SK-MEL-5 (cell line): ENCODE measurements at places on chromosomes 3 and 15. TPM values are rescaled to one million over a fixed set of nuclear protein-coding genes. Genes with fewer than 3 reads are reported as not detected.

The UBL7 gene
- 87.2 and 88.9 TPM in 2 replicates for total RNA-seq

The MUC4 gene
- total RNA-seq: not detected in 2 replicates

The NEK11 gene
- 1.6 and 1.8 TPM in 2 replicates for total RNA-seq

The C3orf49 gene
- not detected in 2 replicates for total RNA-seq

The CCR2 gene
- not detected in 2 replicates for total RNA-seq

The PARP15 gene
- total RNA-seq: 0.37 TPM in 1 of 2 replicates, not detected in the other

The PLAAT1 gene
- total RNA-seq: 19.3 and 21.1 TPM in 2 replicates

DNA sequence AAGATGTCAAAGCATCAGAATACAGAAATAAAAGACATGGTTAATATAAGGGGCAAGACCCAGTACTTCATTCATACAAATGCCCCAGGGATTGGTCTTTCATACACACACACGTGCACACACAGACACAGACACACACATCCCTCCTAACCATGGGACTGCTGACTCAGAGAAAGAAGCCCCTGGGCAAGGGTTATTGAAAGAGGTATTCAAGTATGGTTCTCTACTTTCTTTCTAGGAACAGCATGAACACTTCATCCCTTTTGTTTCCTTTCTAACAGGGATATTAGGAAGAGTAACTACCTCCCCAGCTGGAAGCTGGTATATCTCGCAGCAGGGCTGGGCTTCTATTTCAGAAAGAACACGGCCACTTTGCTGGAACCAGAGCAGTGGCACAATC, 33.2 kb upstream of the ZFAND6 start:
- peak; percentile 88 for DNase-seq

DNA sequence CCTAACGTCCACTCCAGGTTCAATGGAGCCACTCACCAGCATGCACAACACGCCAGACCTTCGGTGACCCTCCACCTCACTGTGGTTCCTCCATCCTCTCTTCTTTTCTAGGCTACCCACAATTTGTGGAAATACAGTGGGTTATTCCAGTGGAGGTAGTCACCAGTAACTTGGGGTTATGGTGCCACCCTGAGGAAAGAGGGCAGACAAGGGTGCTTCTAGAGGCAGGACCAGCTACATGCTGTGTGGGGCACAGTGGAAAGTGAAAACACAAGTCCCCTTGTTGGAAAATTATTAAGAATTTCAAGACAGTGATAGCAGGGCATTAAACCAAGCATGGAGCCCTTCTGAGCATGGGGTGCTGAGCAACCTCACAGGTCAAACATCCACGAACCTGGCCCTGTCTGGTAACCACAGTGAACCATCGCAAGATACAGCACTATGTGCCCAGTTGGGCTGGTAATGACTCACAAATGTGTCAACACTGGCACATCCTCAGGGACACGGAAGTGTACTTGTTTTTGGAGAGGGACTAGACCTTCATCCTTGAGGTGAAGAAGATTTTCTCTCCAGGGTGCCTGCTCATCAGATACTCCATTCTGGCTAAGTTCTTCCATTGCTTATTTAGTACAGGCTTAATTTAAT, 166.7 kb downstream of the STT3B start:
- DNase-seq: no peak

DNA sequence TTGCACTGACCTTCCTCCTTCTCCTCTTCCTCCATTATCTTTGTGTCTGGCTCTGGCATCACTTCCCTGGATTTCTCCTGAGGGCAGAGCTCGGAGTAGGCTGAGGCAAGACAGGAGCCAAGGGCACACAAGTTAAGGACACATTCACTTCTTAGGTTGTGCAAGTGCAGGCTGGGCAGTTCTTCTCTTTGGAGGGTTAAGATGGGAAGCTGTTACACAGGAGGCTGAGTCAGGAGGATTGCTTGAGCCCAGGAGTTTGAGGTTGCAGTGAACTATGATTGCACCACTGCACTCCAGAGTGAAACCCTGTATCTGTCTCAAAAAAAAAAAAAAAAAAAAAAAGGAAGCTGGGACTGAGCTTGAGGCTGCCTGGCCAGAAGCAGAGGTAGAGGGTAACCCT, 176.2 kb upstream of the ANKRD28 start:
- no peak for DNase-seq

DNA sequence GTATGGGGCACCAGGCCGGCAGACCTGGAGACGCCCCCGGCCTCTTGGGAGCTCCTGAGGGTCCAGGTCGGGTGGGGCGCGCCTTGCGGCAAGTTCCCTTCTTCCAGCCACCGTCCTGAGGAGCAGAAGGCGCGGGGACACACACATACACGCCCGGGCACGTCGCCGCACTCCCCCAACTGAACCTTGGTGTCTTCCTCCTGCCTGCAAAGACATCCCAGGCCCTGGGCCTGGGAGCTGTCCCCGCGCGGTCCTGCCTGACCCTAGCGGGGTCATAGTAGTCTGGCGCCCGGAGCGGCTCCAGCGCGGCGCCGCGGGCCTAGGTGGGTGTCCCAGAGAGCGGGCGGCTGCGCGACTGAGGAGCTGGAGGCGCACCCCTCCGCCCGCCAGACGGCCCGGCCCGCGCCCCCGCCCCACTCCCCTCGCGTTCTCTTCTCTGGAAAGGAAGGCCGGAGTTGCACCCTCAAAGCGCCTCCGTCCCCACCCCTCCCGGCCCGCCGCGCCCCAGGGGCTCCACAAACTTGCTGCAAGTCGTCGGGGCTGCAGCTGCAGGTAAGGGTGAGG, 185.9 kb upstream of the LINGO1 start:
- DNase-seq: no peak

DNA sequence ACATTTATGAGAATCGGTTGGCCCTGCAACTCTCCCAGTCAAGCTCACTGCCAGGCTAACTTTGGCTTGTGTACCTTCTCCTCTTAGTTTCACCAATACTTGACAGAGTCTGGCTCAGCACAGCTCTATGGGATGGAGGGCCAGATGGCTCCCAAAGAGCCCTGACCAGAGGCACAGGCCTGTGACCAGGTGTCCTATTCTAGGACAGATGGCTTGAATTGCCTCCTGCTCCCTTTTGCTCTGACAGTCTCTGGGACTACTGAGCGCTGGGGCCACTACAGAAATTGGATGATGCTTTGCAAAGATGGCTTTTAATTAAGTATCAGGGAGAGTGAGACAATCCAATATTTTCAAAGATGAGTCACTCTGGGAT, 10.3 kb upstream of the ARID3B start:
- no peak for DNase-seq

DNA sequence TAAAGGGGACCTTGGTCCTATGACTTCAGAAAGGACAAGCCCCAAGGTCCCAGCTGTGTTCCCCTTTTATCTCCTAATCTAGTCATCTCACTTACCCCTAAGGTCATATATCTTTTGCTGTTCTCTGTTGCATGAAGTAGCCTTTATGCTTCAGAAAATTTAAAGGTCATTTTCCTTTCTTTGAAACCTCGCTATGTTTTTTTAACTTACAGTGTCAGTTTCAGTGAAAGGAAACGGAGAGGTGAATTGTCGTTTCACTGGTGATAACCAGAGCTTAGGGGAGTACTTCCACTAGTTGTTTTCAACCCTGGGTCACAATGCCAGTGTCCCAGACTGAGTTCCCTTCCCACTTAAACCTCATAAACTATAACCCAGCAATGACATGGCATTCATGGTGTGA, 357.4 kb downstream of the GAP43 start:
- no peak for DNase-seq
